ENCODE measurements at places on chromosomes 7 and 10.

DNA sequence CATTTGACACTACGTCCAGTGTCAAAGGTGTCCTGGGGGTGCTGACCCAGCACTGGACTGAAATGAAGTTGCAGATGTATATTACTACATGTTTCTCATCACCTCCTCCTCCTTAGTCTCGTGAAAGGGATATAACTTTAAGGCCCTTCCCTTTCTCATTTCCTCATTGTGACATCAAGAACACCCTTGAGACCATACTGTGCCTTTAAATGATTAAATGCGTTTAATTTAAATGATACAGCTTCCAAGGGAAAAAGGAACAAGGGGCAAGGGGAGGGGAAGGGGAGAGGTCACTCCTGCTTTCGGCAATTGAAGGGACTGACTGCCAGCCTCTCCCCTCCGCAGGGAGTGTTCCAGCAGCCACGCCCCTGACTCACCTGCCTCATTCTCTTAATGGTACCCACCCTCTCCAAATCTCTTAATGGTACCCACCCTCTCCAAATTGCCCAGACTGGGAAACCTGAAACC lies 80.5 kb upstream of the KMT2E start:
- DNase-seq: no peak

DNA sequence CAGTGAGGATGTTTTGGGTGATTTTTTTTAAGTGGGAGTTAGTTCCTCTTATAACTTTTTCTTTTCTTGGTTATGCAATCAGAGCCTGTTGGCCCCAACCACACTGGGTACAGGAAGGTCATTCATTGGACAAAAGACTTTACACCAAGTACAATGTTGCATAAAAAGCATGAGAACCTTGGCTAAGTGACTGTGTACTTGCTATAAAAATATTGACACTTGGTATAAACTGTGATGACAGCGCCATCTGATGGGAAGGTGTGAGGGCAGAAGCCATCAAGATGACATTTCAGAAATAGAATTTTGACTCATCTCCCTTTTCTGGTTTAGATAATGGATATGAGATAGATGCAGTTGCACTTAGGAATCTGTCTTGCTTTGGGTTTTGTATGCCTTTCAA lies 126.4 kb upstream of the CCDC6 start:
- DNase-seq: peak; percentile 12

- no peak for DNase-seq
These were observed 9.5 kb upstream of the FRA10AC1 start for GRCh38 chr10:93711891-93712290.

GRCh38 chr7:132422502-132423111 lies 153.7 kb downstream of the PLXNA4 start:
- no peak for DNase-seq

DNA sequence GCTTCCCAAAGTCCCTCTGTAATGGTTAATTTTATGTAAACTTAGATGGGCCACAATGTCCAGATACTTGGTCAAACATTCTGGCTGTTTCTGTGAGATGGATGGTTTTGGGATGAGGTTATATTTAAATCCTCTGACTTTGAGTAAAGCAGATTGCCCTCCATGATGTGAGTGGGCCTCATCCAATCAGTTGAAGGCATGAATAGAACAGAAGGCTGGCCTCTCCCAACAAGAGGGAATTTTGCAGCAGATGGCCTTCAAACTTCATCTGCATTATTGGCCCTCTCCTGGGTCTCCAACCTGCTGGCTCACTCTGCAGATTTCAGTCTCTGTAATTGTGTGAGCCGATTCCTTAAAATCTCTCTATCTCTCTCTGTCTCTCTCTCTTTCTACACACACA lies 362.3 kb downstream of the GRID1 start:
- no peak for DNase-seq

GRCh38 chr10:32377458-32378259 lies 30.7 kb upstream of the EPC1 start:
- no peak for DNase-seq

DNA sequence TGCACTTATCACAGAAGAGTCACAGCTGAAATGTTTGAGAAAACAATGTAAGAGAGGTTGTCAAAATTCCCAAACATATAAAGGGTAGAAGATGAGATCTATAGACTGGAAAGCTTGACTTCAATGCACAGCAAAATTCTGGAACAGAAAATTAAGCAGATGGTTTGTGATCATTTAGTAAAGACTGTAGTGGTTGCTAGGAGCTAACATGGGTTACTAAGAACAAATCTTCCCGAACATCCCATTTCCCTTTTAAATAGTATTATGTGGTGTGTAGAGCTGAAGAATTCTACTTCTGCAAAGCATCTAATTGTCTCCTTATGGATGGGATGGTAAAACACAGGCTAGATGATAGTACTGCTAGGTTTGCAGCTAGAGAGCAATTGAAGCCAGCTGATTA lies 312.3 kb downstream of the CAMK1D start:
- DNase-seq: no peak

GRCh38 chr7:66769833-66770512 lies 29.4 kb downstream of the RABGEF1 start:
- no peak for DNase-seq

DNA sequence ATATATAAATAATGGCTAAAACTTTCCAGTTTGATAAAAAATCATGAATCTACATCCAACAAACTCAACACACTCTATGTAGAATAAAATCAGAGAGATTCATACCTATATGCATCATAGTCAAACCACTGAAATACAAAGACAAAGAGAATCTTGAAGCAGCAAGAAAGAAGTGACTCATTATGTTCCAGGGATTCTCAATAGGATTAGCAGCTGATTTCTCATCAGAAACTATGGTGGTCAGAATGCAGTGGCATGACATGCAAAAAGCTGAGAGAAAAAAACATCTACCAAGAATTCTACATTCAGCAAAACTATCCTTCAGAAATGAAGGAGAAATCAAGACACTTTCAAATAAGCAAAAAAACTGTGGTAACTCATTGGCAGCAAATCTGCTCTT lies 187.4 kb downstream of the RNLS start:
- no peak for DNase-seq

DNA sequence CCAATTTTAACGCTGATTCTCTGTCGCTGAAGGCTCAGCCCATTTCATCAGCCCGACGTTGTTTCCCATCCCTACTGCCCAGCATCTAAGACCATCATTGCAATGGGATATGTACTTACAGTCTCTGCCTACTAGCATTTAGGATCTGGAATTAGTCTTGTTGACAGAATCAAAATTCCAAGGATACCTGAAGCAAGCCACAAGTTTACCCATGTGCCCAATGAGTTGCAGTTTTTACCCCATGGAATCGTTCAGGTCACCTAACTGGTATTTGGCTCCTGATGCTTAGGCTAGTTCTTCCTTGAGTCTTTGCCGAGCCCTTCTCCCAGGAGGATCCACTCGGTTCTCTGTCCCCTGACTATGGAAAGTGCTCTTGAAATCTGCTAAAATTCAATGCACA lies 276.8 kb downstream of the DNAJB9 start:
- DNase-seq: no peak

DNA sequence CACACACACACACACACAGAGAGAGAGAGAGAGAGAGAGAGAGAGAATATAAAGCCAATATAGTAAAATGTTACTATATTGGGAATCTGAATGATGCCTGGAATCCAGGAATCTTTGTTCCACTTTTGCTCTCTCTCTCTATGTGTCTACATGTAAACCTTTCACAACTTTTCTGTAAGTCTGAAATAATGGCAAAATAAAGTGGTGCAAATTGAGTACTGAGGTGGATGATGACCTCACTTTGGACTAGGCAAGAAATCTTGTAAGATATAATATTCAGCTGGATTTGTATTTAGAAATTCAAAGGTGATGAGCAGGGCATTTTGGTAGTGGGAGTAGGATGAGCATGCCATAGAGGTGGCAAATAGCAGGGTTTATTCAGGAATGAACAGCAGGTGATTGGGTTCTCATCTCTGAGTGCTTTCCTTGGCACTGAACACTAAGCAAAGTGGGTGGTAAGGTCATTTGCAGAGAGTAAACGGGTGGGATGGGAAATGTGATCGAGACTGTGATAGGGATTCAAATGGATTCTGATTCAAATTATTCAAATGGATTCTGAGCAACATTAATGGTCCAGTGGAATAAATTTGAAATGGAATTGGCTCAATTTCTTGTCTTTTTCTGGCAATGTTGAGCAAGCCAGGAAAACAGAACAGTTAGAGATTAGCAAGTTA lies 9.7 kb upstream of the ANLN start:
- DNase-seq: no peak

DNA sequence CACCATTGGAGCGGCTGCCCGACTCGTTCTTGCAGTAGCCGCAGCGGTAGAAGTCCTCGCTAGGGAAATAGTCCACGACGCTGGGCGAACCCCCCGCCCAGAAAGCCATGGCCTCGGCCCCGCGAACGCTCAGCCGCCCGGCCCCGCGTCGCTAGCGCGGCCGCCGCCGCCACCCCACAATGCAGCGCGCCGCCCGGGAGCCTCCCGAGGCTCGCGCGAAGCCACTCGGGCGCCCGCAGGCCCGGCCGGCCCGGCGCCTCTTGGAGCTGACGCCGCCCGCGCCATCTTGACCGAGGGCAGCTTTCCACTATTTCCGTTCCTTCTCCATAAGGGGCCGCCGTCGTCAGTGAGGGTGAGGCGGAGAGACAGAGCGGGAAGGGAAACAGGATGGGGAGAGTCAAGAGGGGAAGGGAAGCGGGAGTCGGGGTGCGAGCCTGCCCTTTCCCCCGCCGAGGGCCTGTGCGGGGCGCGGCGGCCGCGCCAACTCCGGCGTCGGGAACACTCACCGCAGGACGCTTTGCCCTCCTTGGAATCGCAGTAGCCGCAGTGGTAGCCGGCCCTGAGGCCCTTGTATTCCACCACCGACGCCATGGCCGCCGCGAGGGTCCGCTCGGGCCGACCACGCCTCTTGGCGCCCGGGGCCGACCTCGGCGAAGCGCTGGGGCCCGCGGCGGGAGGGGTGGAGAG lies at the start of gene ATE1:
ATE1 (minus strand) TSS at position 191 of the 687 bp plus-strand sequence; CDS start at position 109, 82 bp downstream.
- DNase-seq: peak; percentile 81

GRCh38 chr7:135773464-135773863 lies 24.9 kb upstream of the FAM180A start:
- DNase-seq: no peak

GRCh38 chr10:44330431-44330830 lies 54.5 kb downstream of the CXCL12 start:
- no peak for DNase-seq

DNA sequence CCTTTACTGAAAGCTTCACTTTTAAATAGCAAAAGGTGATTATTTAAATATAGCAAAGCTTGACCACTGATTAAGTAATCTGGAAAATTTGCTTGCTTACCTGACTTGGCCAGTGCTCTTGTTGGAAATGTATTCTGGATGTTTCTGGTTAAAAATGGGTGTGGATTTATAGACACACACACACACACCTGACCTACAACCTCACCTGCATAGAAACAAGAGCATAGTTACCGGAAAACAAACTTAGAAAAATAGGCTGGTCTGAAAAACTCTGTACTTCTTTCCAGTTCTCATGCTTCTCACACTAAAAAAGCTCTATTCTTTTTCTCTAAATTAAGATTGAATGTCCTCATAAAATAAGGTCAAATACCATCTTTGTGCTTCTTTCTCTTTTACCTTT lies at the start of gene AGR3:
AGR3 (minus strand) TSS at position 140 of the 400 bp plus-strand sequence. CDS start 3,365 bp downstream, outside the sequence.
- DNase-seq: no peak

DNA sequence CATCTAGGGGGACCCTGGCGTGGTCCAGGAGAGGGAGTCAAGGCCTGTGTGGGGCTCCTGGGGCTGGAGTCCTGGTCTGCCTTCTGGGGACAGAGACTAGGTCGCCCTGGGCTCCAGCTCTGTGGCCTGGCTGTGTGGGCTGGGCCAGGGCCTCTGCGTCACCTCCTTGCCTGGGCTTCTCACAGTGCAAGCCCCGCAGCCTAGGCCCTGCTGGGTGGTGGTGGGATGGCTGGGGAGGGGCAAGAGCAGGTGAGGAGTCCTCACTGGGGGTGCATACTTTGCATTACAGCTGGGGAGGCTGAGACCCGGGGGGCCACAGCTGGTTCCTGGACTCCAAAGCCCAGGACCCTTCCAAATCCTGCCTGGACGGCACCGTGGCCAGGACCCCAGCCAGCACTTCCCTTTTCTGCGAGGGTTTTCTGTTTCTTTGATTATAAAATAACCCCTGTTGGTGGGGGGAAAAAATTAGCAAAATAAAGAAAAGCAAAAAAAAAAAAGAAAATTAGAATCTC lies 23.5 kb downstream of the PWWP2B start:
- DNase-seq: no peak

DNA sequence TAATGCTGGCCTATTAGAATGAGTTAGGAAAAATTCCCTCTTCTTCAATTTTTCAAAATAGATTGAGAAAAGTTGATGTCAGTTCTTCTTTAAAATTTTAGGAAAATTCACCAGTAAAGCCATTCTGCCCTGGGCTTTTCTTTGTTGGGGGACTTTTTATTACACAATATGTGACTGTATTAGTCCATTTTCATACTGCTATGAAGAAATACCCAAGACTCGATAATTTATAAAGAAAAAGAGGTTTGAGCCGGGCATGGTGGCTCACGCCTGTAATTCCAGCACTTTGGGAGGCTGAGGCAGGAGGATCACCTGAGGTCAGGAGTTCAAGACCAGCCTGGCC lies 12.7 kb downstream of the TAS2R40 start:
- DNase-seq: no peak

Measured in GM12891 (cell line).